ENCODE measurements at places on chromosomes 16 and 17. TPM values are rescaled to one million over a fixed set of nuclear protein-coding genes. Genes with fewer than 3 reads are reported as not detected.

- no peak overlapping the region for H3K4me3 ChIP-seq
- no peak overlapping the region for H3K27ac ChIP-seq
- H3K36me3 ChIP-seq, result no peaks in the 10 kb centered on the region
- DNase-seq, result no peak
- H3K4me1 ChIP-seq, result peaks cover 25% of the 10 kb centered on the region
Observed at GRCh38 chr17:76690596-76691280, 20.0 kb downstream of the MXRA7 start.

BIRC5 gene
- 5.8 TPM for total RNA-seq

GRCh38 chr17:70314506-70314905, 145.2 kb downstream of the KCNJ2 start:
- no peak for DNase-seq
- H3K27ac ChIP-seq, result peak overlapping the region; percentile 82

DNA sequence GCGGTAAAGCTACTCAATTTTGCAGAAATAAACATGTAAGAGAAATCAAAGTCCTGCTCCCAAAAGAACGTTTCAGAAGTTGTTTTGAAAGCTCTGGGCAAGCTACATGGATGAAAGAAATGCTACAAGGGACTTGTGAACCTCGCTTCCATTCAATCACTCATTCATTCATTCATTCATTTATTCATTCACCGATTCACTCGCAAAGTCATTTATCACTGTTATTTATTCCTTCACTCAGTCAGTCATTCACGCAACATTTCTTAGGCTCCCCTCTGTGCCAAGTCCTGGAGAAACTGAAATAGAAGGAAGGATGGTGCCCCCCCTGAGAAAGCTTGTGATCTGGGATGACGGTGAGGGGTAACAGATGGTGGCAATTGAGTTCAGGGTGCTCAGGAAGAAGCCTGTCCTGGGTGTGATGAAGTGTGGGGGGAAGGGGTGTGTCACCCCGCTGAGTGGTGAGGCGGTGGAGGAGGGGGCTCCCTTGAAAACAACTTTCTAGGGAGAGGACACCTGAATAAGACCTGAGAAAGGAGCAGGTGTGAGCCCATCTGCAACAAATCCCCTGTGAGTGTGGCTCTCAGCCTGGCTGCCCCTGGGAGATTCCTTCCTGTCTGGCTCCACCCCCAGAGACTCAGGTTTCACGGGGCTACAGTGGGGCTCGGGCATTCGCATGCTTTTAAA, 36.3 kb upstream of the PRSS54 start:
- H3K27ac ChIP-seq, result no peak overlapping the region
- no peaks in the 10 kb centered on the region for H3K4me1 ChIP-seq
- DNase-seq, result peak; percentile 4
- H3K36me3 ChIP-seq, result no peaks in the 10 kb centered on the region
- H3K27me3 ChIP-seq, result no peaks in the 10 kb centered on the region

- H3K36me3 ChIP-seq, result peaks cover 16% of the 10 kb centered on the region
- H3K4me3 ChIP-seq, result no peak overlapping the region
- no peak for DNase-seq
- no peak overlapping the region for H3K27ac ChIP-seq
Observed at GRCh38 chr16:68049449-68049848, 26.4 kb downstream of the DUS2 start.

SOST gene
- not detected for total RNA-seq

GRCh38 chr17:10380631-10381408, 8.0 kb upstream of the MYH13 start:
- H3K36me3 ChIP-seq, result no peaks in the 10 kb centered on the region
- DNase-seq, result no peak
- H3K27ac ChIP-seq, result no peak overlapping the region
- no peak overlapping the region for H3K4me3 ChIP-seq
- no peaks in the 10 kb centered on the region for H3K4me1 ChIP-seq

MPP2 gene
- 8.0 TPM for total RNA-seq

CRYBA1 gene
- not detected for total RNA-seq

GRCh38 chr17:61647047-61647446, 56.0 kb upstream of the NACA2 start:
- H3K27ac ChIP-seq, result peak overlapping the region; percentile 7
- peaks cover 10% of the 10 kb centered on the region for H3K4me1 ChIP-seq
- H3K36me3 ChIP-seq, result no peaks in the 10 kb centered on the region
- no peaks in the 10 kb centered on the region for H3K27me3 ChIP-seq

- H3K36me3 ChIP-seq, result no peaks in the 10 kb centered on the region
- no peaks in the 10 kb centered on the region for H3K4me1 ChIP-seq
- H3K4me3 ChIP-seq, result no peak overlapping the region
- H3K27ac ChIP-seq, result no peak overlapping the region
- no peaks in the 10 kb centered on the region for H3K27me3 ChIP-seq
- DNase-seq, result no peak
Observed at GRCh38 chr16:75679366-75679765, 2.6 kb upstream of the CPHXL2 start.

ABCA8 gene
- not detected for total RNA-seq

DNA sequence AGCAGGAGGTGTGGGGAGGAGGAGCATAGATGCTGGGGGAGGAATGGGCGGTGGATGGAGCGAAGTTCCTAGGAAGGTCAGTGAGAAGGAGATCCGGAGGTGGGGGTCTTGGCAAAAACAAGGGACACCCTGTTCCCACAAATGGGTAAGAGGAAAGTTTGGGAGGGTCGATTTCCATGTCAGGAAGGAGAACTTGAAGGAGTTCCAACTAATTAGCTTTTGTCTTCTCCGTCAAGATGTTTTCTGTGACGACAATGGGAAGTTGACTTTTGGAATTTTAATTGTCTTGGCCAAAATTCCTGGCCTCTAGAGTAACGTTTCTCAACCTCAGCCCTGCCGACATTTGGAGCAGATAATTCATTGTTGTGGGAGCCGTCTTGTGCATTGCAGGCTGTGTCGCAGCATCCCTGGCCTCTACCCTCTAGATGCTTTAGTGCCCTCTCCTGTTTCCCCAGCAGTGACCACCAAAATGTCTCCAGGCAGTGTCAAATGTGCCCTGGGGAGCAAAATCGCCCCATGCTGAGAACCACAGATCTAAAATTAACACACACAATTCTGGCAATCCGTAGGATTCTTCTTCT, 97.1 kb downstream of the PITPNC1 start:
- no peak overlapping the region for H3K4me3 ChIP-seq
- H3K27me3 ChIP-seq, result no peaks in the 10 kb centered on the region
- H3K4me1 ChIP-seq, result peaks cover 34% of the 10 kb centered on the region
- H3K36me3 ChIP-seq, result no peaks in the 10 kb centered on the region
- no peak overlapping the region for H3K27ac ChIP-seq
- DNase-seq, result peak; percentile 82

GRCh38 chr17:13492737-13493122, 109.0 kb downstream of the HS3ST3A1 start:
- H3K36me3 ChIP-seq, result peaks cover 16% of the 10 kb centered on the region
- DNase-seq, result no peak
- H3K4me1 ChIP-seq, result peaks cover 13% of the 10 kb centered on the region
- H3K27me3 ChIP-seq, result no peaks in the 10 kb centered on the region
- no peak overlapping the region for H3K4me3 ChIP-seq
- H3K27ac ChIP-seq, result no peak overlapping the region

DNA sequence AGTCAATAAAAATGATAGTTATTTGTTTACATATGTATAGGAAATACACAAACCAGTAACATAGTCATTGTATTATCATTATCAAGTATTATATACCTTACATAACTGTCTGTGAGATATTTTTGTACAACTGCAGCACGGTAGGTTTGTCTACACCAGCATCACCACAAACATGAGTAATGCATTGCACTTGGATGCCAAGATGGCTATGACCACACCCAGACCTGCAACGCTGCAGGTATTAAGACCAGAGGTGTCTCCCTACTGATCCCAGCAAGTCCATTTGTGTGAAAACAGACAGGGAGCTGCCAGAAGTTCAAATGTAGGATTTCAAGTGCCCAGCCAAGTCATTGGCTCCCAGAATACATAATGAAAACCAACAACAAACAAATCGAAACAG, 34.2 kb upstream of the NOS2 start:
- no peak overlapping the region for H3K27ac ChIP-seq
- H3K36me3 ChIP-seq, result no peaks in the 10 kb centered on the region
- H3K4me1 ChIP-seq, result no peaks in the 10 kb centered on the region
- no peak overlapping the region for H3K4me3 ChIP-seq

DNA sequence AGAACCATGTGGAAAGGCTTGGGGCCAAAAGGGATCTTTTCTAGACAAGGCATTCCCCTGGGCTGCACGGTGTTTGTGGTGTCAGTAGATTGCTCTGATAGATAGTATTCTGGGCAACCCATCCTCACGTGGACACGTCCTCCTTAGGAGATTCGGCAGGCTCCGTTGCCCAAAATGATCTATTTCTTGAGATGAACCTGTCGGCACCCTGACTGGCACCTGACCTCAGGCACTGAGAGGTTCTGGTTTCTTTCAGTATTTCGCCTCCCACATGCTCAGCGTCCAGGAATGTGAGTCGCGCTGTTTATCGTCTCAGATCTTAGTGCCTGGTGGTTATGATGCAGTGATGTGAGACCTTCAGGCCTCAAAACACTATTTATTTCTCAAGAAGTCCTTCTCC, 89.7 kb downstream of the MARCHF10 start:
- H3K27me3 ChIP-seq, result no peaks in the 10 kb centered on the region
- no peaks in the 10 kb centered on the region for H3K36me3 ChIP-seq
- peaks cover 19% of the 10 kb centered on the region for H3K4me1 ChIP-seq
- no peak overlapping the region for H3K4me3 ChIP-seq

All from astrocyte (in vitro differentiated cells and primary cell).